T-cell (primary cell): ENCODE measurements at places on chromosomes 11 and 22. TPM values are rescaled to one million over a fixed set of nuclear protein-coding genes. Genes with fewer than 3 reads are reported as not detected.

- H3K4me1 ChIP-seq, result peaks cover 20% of the 10 kb centered on the region
- H3K36me3 ChIP-seq, result peaks cover 7% of the 10 kb centered on the region
- no peak overlapping the region for H3K4me3 ChIP-seq
- DNase-seq, result no peak
Measured at GRCh38 chr22:41482319-41482935, 13.5 kb downstream of the ACO2 start.

- H3K27me3 ChIP-seq, result no peaks in the 10 kb centered on the region
- H3K4me1 ChIP-seq, result no peaks in the 10 kb centered on the region
- no peaks in the 10 kb centered on the region for H3K36me3 ChIP-seq
- H3K27ac ChIP-seq, result no peak overlapping the region
Measured at GRCh38 chr11:31714840-31715239, 96.3 kb downstream of the PAX6 start.

DNA sequence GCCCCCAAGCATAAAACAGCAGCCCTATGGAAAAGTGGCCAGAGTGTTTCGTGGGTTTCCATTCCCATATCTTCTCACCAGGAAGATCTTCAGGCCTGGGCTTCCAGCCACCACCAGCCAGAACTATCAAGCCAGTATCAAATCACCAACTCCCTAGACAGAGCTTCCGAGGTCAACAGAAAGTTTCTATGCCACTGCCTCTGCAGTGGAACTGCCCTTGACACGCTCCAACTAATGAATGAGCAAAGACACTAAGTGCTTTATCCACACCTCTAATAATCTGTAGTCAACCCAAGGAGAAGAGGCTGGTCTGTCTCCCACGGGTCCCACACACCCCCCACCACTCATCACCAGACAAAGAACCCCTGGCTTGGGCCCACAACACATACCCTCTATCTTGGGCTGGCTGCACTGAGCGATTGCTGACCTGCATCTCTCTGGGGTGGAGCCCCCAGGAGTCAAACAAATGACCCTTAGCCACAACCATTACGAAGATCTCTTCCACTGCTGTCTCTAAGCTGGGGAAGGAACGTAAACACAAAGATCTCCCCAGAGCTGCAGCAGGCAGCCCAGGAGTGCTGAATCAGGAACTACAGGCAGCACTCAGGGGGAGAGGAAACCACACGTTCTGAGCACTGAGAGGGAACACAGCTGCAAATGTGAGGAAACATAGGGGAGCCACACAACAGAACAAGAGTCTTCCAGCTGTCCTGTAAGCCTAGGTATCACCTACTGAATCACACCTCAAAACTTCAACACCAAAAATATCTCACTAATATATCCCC is 9.7 kb downstream of the OR5AN1 start:
- DNase-seq, result no peak
- no peaks in the 10 kb centered on the region for H3K4me1 ChIP-seq
- no peaks in the 10 kb centered on the region for H3K36me3 ChIP-seq
- no peaks in the 10 kb centered on the region for H3K27me3 ChIP-seq
- no peak overlapping the region for H3K4me3 ChIP-seq

DNA sequence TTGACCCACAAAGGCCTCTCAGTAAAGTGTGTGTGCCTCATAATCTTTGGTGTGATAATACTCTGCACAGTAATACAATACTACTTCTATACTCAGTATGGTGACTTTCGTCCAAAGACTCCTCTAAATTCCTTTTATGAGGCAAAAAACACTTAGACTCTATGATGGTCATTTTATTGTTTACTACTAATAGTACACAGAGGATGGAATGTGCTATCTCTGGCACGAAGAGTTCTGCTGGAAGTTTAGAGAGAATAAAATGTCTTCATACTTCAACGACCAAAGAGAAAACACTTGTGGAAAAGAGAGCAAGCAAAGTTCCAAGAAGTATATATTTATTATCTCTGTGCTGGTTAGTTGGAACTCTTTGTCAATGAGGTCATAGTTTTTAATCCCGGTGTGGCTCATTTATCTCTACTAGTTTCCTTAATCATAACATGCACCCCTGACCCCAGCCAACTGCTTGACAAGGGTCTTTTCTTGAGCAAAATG is 7.5 kb upstream of the CSTF3 start:
- no peak for DNase-seq
- no peaks in the 10 kb centered on the region for H3K27me3 ChIP-seq
- H3K4me1 ChIP-seq, result no peaks in the 10 kb centered on the region
- H3K36me3 ChIP-seq, result no peaks in the 10 kb centered on the region

DNA sequence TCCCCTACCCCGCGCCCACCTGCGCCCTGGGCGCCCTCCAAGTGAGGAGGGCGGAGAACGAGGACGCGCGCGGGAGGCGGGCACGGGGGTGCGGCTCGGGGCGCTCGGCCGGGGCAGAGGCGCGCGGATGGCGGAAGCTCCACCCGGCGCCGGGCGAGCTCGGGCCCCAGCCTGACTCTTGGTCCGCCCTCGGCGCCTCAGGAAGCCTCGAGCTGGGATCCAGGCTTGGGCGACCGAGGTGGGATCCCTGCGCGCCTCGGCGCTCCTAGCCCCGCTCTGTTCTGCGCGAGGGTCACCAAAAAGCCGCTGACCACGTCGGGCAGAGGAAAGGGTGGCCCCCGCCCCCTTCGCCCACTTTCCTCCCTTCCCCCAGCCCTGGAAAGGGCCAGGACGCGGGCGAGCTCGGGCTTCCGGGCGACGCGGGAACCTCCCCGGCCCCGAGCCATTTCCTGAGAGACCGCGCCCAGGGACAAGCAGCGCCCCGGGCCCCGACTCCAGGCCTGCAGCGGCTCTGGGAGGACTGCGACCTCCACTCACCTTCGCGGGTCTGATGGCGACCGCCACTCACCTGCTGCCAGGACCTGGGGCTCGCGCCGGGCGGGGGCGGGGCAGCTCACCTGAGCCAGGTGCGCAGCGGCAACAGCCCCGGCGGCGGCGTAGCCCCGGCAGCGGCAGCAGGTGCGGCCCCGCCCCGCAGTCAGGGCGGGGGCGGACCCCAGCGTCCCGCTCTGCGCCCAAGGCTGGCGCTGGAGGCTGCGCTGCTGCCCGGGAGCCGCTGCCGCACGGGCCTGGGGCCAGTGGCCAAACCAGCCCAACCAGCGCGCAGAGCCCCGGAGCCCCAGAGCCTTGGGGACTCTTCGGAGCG is 2.2 kb upstream of the SIGIRR start:
- no peaks in the 10 kb centered on the region for H3K27me3 ChIP-seq
- H3K4me1 ChIP-seq, result peaks cover 43% of the 10 kb centered on the region
- no peaks in the 10 kb centered on the region for H3K36me3 ChIP-seq

GRCh38 chr22:40703174-40703573 is 23.9 kb downstream of the MCHR1 start:
- H3K4me1 ChIP-seq, result peaks cover 6% of the 10 kb centered on the region
- no peak overlapping the region for H3K27ac ChIP-seq
- no peaks in the 10 kb centered on the region for H3K36me3 ChIP-seq
- no peaks in the 10 kb centered on the region for H3K27me3 ChIP-seq

DNA sequence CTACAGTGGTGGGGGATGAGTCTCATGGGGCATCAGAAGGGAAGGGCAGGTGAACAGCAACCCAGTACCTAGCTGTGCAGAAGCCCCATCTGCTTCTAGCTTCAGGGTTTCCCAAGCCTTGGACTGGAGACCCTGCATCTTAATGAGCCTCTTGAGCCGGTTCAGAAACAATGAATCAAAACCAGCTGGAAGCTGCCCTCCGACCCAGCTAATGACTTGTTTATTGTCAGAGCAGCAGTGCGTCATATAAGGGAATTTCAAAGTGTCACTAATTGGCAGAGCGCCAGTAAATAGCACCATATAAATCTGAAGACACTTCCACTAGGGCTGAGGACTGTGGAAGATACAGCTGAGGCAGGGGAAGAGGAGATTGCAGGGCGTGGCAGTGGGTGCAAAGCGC is 57.5 kb downstream of the RPUSD4 start:
- H3K4me3 ChIP-seq, result no peak overlapping the region
- H3K27me3 ChIP-seq, result no peaks in the 10 kb centered on the region
- no peak overlapping the region for H3K27ac ChIP-seq
- H3K4me1 ChIP-seq, result no peaks in the 10 kb centered on the region

Gene SCN4B
- total RNA-seq, result not detected

Gene APOBEC3B
- 1.7 TPM for total RNA-seq

Gene SLC22A8
- not detected for total RNA-seq

Gene SORL1
- total RNA-seq, result 383 TPM
